ENCODE measurements at places on chromosomes 7 and 10.
A peak's percentile ranks its signal among the peaks of the same experiment; 100 is the strongest.

DNA sequence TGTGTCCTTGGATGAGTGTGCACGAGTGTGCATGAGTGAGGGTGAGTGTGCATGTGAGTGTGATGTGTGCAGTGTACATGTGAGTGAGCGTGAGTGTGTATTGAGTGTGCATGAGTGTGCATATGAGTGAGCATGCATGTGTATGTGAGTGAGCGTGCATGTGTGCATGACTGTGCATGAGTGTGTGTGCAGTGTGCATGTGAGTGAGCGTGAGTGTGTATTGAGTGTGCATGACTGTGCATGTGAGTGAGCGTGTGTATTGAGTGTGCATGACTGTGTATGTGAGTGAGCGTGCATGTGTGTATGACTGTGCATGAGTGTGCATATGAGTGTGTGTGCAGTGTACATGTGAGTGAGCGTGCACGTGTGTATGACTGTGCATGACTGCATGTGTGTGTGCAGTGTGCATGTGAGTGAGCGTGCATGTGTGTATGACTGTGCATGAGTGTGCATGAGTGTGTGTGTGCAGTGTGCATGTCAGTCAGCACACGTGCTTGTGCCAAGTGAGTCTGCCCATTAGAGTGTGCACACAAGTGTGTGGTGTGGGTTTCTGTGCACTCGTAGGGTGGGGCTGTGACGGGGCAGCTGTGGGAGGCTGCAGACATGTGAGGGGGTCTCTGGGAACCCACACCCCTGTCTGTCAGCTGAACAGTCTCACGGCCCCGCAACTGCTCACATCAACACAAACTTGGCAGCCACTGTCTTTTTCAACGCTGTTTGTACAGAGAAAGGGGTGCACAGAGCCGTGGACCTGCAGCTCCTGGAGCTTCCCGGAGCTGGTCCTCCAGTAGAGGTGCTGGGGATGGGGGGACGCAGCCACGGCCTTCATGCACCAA, 14.8 kb downstream of the FOXL3 start:
- DNase-seq = no peak

DNA sequence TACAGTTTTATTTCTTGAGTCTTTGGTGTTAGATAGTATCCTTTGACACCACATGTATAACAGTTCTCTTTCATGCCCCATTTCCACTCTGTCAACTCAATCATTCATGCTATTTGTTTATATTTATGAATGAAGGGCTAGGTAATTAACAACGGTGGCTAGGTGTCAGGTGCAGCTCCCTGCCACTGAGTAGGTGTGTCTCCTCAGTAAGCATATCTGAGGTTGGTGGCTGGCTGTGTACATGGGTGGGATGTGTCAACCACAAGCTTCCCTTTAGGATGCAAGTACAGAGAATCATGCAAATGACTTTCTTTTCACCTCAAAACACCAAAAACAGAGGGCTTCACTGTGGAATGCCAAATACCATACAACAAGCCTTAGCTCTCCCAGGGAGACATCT, 83.4 kb downstream of the ZNF365 start:
- DNase-seq = no peak

- no peak for DNase-seq
Observed at GRCh38 chr7:93156884-93157283, 8.7 kb upstream of the SAMD9L start.

- no peak for DNase-seq
Observed at GRCh38 chr7:17042211-17042610, 160.4 kb upstream of the AGR3 start.

DNA sequence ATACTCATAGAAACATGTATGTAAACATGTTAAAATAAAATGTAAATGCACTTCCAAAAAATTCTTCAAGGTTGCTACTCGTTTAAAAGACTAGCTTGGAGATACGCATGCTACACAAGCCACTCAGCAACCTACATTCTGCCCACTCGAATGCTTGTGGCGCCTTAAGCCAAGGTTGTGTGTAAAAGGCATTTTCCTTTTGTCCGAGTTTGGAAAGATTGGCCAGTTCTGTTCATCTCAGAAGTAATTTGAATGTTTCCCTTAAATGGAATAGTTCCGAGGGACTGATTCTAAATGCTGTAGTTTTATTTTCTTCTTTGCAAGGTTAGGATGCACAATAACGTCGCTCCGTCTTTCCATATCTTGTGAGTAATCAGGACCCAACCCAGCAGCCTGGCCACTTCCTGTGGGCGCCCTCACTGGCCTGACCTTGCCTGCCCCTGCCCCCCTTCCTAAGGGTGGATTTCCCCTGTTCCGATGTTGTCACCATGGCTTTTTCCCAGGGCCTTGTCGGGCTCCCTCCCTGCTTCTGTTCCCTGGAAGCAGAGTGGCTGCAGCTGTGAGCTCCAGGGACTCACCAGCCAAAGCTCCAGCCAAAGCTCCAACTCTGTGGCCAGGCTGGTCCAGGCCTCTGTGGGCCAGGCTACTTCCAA, 70.6 kb downstream of the PTPRE start:
- DNase-seq = peak; percentile 45

- DNase-seq = no peak
Observed at GRCh38 chr10:110429301-110429700, 68.4 kb upstream of the DUSP5 start.

DNA sequence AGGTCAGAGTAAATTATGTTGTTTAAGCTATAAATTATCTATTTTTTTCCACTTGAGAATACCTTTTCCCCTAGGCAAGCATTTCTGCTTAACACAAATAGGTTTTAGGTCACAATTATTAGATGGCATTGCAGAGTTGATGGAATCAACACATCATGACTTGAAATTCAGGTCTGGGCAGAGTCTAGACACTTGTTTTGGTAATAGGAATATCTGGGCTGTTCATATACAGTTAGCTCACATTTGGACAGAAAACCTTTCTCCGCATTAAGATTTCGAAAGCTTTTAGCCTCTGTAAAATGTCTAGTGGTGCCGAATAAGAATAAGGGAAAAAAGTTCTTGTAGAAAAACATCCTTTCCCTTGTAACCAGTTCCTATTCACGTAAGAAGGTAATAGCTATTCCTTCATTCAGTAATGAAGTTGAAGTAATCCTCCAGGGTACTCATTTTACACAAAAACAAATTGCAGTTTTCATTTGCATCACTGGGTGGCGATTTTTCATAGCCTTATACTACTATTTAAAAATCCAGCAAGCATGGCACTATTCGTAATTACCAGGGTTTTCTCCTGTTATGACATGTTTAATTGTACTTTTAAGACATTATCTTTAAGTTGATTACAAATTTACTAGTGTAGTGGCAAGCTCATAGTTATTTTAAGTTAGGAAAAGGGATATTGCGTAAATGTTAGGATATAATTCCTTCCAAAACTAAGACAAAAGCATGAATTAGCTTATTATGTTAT, 37.0 kb downstream of the RPA3 start:
- no peak for DNase-seq
